Kidney epithelial cell (primary cell): ENCODE measurements at places on chromosomes 6 and 20.

DNA sequence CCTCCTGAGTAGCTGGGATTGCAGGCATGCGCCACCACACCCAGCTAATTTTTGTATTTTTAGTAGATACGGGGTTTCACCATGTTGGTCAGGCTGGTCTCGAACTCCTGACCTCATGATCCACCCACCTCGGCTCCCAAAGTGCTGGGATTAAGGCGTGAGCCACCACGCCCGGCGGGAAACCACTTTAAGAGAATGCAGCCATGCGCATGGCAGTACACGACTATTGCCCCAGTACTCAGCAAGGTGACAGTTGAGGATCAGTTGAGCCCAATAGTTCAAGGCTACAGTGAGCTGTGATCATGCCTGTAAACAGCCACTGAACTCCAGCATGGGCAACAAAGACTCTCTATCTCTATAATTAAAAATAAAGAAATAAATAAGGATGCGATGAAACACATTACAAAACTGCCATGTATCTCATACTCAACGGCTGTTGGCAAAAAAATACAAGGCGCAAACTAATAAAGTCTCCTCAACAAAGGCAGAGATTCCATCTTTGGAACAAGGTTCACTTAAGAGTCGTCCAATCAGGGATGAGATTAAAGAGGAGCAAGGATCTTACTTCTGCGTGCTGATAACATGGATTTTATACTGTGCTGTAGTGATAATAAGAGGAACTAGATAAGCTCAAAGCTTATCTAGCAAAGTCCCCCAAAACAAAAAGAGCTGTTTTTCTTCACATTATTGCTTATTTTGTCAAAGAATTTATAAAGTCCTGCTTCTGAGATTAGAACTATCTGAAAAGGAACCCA, 51.1 kb downstream of the STAU1 start:
- no peak for DNase-seq

DNA sequence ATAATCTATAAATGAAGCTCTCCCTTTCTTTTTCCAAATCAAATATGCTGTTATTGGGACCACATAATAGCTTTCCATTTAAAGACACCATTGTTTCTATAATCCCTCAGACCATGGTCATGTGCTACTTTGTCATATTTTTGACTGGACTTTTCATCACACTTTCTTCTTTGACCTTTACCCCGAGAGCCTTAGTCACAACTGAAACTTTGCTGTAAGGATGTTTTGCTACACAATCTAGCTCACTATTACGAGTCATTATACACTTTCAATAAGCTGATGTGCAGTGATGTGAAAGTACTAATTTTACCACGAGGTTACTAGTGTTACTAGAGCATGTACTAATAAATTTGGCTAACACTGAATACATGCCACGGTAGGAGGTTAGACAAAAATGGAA, 367.2 kb upstream of the RUNX2 start:
- peak; percentile 2 for DNase-seq

- no peak for DNase-seq
Observed at GRCh38 chr20:4552075-4552640, 169.6 kb upstream of the PRND start.

DNA sequence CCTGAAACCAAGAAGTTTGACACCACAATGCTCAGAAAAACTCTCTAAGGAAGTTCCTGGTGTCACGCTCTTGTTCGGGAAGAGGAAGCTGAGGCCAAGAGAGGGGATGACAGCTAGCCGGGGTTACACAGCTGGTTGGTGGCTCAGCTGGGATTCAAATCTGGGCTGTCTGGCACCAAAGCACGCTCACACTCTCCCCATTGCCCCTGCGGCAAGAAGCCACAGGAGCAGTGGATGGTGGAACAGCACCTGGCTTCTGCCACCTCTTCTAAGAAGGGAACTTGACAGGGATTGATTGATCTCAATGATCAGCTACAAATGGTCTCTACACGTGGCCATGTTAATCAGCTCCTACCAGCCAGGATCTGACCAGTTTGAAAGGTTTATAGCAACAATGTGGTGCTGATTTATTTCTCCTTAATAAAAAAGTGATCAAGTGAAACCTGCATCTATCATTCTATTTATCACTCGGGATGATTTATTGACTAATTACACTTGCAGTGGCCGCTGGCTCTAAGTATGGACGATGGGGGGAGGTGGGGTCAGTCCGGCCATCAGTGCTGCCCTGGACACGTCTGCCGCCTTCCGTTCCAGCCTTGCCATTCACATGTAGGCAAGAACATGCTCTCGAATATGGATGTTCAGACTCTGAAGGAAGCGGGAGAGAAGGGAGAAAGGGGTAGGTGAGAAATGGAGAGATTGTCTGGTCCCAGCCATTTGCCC, 71.9 kb upstream of the TOP1 start:
- no peak for DNase-seq

- no peak for DNase-seq
Observed at GRCh38 chr20:50496773-50497385, 13.3 kb upstream of the PTPN1 start.

GRCh38 chr6:136897071-136897470, 25.0 kb upstream of the SLC35D3 start:
- DNase-seq = no peak

DNA sequence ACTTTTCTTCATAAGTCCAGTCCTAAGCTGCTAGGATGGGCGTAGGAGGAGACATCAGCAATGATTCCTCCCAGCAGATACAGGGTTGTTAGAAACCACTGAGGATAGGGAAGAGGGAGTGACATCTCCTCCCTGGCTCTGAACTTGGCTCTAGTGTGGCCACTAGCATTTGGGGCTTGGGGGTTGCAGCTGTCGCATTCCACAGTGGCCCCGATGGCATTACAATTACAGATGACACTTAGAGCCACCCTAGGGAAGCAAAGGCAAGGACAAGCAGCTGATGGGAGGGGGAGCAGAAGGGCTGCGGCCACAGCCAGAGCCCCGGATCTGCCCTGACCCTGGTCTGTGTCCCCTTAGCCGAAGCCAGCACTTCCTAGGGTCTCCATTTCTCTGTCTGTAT, 9.5 kb upstream of the CDKN1A start:
- no peak for DNase-seq

DNA sequence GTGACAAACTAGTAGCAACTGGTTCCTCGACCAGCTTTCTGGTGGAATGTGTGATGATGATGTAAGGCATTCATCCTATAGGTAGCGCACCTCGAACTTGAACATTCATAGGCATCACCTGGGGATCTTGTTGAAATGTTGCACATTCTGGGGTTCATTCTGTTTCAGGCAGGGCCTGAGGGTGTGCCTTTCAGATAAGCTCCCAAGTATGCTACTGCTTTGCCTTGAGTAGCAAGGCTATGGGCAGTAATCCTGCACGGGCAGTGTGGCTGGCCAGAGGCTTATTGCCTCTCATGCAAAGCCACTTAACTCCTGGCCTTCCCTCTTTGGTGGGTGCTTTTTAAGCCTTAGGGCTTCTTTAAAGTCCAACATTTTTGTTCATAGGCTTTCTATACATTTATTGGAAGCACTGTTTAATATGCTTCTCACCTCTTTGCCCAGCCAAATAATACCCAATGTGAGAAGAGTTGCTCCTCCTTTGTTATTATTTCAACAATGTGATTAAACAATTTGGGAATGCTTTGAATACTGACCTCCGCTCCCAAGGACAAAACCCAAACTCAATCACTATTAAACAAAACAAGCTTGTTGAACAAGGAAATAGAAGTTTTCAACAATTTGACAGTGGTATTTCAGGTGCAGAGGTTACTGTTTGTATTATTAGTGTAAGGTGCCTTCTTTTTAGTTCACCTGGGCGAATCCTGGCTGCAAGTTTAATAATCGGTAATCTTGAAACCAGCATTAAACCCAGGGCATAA, 57.5 kb downstream of the JARID2 start:
- DNase-seq = no peak

DNA sequence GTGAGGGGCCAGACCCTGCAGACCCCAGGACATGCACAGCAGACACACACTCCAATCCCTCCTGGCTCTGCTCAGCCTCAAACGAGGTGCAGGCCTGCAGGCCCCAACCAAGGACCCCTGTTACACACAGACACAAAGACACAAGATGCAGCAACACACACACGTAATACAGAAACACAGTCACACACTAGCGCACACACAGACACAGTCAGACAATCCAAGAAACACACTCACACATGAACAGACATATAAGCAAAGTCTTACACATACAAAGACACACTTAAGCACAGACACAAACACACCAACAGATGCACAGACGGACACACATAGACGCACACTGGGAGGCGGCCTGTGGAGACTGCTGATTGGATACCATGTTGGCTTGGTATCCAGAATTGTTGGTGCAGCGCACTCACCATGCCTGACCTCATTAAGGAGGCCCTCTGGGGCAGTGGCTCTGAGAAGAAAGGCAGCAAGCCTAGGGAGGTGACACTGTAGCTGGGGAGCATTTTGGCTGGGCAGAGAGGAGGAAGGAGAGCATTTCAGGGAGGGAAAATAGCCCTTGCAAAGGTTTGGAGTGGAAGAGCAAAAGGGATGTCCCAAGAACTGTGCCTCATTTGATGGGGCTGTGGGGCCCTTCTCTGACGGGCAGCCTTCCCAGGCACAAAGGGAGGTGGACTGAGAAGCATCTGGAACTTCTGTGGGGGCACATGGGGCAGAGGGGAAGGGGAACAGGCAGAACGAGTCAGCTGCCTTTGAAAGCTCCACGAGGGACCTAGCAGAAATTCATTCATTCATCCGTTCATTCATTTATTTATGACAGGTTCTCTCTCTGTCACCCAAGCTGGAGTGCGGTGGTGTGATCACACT, 1.4 kb upstream of the HSPA12B start:
- no peak for DNase-seq

GRCh38 chr6:149544646-149545257, 1.1 kb downstream of the PPIL4 start:
- no peak for DNase-seq

GRCh38 chr6:40387127-40387870, 199.9 kb downstream of the LRFN2 start:
- DNase-seq = no peak

DNA sequence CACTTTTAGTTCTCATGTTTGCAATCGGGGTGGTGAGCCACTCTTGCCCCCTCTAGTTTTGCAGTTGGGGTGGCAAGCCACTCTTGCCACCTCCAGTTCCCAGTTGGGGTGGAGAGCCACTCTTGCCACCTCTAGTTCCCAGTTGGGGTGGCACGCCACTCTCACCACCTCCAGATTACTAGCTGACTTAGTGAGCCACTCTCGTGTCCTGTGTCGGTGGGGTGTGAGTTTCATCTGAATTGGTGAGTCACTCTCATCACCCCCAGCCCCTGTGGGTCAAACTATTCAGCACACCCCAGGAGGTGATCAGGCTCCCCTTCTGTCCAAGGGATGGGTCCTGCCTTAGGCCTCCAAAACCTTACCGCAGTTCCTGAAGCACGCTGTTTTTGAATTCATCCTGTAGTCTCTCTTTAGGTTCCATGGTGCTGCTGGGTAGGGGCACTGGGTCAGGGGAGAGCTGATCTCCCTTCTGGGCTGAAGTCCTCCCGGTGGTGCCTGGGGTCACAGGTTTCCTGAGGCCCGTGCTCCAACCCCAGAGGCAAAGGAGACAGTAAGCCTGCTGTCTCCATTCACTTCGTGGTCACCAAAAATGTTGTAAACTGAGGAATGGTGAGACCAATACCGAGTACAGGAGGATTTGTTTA, 224.2 kb upstream of the SYNCRIP start:
- no peak for DNase-seq

DNA sequence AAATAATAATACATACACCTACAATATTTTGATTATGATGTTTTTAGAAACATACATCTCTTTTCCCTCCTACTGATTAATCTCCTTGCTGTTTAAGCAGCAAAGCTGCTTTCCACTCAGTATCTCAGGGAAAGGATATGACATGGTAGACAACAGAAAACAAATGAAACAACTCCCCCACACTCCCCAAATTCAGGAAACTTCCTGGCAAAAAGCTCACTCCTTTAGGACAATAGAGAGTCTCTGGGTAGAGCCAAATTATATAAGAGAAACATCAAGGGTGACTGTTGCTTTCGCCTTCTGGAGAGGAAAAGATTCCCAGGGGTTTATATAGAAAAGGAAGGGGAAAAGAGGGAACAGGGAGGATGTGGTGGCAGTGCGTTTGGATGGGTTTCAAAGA, 48.7 kb upstream of the AHI1 start:
- DNase-seq = no peak

DNA sequence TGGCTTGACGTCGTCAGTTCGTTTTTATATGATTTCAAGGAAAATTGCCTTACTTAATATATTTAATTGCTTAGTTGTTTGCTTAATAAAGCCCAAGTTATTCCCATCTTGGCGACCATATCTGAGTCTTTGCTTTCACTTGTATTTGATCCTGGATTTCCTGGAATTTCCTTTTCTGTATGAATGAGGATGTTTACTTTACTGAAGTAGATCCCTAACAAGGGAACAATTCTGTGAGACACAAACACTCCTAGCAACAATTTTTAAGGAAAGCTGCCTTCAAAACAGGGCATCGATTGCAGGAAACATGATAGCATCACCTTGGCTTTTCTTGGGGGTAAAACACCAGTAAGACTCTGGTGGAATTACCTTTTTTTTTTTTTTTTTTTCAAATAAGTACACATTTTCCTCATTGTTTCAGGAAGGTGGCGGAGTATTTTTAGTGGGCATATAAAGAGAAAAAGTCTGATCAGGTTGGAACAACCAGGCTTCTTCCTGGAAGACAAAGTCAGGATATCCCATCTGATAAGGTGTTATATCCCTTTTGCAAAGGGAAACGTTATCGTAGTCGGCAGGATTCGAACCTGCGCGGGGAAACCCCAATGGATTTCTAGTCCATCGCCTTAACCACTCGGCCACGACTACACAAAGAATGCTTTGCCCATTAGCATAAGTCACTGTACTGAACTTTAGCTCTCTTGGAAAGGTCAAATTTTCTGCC, 68.5 kb upstream of the ZNF184 start:
- no peak for DNase-seq
